Kasumi-1 (cell line): ENCODE measurements at places on chromosomes 4 and X.

DNA sequence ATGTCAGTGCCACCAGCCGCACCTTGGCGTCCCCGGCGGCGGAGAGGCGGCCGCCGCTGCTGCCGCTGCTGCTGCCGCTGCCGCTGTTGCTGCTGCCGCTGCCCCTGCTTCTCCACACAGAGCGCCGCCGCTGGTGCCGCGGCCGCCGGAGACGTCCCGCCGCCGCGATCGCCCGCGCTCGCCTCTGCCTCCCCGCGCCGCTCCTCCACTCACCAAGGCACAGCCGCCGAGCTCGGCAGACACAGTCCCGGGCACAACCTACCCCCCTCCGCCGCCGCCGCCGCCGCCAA lies at the start of gene PPP3CA:
PPP3CA (minus strand) TSS at position 260 of the 290 bp plus-strand sequence.
- no peak for DNase-seq

DNA sequence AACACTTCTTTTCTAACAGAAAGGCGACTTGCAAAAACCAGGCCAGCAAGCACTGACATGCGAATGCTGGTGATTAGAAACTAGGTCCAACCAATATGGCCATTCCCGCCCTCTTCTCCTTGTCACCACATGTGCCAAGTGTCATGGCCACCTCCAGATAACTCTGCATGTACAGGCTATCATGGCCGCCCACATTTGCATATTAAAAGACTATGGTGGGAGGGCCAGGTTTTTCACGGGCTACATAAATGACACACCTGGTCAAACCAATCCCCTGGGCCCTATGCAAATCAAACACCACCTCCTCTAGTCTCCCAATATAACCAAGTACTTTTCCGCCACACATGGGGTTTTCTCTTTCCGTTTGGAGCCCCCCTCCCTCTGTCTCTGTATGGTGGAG lies 40.1 kb downstream of the NUDT11 start:
- DNase-seq = no peak

- DNase-seq = no peak
These were observed 67.0 kb downstream of the FAM13A start for GRCh38 chr4:88989990-88990389.

DNA sequence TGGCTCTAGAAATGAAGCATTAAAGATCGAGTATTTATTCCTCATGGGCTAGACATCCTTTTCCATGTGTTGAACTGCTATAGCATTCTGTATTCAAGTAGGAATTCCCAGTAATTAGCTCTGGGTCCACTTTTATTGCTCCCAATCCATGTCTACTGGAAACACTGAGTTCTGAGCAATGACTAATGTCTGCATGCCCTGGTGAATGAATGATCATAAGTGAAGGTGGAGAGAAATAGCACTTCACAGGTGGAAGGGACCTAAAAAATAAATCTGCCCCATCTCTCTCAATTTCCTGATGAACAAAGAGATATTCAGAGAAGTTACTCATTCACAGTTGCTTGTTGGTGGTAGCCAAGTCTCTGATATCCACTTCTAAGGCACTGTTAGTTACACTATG lies 34.6 kb upstream of the CXCL8 start:
- DNase-seq = no peak
